Right ventricle myocardium inferior (tissue), 1 donor: ENCODE measurements at places on chromosomes 7 and 10.

DNA sequence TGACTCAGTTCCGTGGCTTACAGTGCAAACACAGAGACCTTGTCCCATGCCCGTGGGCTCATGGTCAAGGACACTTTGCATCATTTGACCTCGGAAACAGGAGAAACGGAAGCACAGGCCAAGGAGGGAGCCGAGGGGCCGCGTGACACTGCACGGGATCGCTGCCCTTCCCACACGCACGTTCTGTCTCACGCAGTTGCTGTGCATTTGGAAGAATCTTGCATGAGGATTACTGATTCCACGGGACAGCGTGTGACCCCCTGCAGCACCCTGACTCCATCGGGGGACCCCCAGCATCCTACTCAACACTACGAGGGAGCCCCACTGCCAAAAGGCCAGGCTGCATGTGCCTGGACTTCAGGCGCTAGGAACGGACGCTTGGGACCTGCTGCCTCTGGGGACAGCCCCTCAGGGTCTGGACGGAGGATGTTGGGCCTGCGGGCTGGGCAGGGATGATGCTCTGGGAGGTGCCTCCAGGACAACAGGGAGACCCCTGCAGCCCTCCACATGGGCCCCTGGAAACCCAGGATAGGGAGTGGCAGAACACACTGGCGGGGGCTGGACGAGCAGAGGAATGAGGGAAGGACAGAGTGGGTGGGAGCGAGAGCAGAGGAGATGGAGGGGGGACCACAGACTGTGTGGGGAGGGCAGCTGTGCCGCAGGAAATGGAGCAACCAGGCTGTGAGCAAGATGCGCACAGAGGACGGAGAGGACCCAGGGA lies 222.2 kb downstream of the DNAJB6 start:
- DNase-seq: peak; percentile 27

DNA sequence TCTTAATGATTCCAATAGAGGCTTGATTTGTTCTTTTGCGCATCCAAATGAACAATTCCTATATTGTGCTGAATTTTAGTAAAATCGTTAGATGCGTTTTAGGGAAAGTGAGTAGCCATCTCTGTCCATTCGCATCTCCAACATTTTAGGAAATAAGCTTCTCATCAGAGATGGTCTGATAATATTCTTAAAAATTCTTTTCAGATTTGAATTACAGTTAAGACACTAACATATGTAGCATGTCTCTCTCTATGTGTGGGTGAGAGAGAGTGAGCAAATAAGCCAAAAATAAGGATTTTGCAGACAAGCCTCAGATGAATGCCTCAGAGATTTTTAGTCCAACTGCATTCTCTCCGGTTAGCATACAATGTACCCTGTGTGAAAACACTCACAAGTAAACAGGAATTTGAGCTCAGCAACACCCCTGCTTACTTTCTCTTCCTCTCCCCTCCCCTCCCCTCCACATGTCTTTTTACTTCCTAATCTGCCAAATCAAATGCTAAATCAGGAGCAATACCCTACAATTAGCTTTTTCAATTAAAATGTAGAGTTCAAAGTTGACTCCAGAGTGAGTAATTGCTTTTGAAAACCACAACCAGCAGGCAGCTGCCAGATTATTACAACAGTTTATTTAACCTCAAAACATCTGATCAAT lies 354.4 kb downstream of the CRPPA start:
- DNase-seq: no peak

DNA sequence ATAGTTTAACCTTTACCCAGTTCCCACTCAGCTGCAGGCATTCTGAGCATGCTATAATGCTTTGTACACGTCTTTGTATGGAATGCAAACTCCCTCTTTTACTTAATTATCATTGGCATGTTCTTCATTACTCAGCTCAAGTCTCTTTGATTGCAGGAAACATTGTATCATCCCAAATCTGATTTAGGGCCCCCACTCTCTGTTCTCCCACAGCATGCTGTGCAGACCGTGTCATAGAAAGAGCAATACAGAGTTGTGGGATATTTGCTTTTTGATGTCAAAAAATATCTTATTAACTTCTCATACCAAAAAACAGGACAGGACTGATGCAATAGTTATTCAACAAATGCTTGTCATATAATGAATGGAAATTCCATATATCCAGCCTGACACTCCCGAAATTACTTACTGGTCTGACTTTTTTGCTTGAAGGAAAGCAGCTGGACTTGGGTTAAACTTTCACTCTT lies 1081.5 kb upstream of the C7orf33 start:
- DNase-seq: no peak

- no peak for DNase-seq
Measured at GRCh38 chr7:39044489-39044888, 66.8 kb downstream of the POU6F2 start.

DNA sequence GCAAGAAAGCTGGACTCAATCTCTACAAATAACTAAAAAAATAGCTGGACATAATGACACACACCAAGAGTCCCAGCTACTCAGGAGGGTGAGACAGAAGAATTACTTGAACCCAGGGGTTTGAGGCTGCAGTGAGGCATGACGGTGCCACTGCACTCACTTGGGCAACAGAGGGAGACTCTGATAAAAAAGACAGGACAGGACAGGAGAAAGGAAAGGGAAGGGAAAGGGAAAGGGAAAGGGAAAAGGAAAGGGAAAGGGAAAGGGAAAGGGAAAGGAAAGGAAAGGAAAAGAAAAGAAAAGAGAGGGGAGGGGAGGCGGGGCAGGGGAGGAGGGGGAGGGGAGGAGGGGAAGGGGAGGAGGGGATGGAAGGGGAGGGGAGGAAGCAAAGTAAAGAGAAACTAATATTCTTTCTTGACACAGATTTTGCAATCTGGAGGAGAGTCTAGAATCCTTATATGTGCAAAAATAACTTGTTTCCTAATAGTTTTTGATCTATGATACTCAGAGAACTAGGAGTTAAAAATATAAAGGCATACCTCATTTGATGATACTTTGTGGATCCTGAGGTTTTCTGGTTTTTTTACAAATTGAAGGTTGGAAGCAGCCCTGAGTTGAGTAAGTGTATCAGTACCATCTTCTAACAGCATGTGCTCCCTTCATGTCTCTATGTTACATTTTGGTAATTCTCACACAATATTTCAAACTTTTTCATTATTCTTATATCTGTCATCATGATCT lies 8.0 kb downstream of the SAR1A start:
- DNase-seq: no peak

- no peak for DNase-seq
Measured at GRCh38 chr7:112334366-112334765, 115.9 kb upstream of the IFRD1 start.

GRCh38 chr10:110865186-110865808 lies 6.4 kb upstream of the PDCD4 start:
- no peak for DNase-seq

DNA sequence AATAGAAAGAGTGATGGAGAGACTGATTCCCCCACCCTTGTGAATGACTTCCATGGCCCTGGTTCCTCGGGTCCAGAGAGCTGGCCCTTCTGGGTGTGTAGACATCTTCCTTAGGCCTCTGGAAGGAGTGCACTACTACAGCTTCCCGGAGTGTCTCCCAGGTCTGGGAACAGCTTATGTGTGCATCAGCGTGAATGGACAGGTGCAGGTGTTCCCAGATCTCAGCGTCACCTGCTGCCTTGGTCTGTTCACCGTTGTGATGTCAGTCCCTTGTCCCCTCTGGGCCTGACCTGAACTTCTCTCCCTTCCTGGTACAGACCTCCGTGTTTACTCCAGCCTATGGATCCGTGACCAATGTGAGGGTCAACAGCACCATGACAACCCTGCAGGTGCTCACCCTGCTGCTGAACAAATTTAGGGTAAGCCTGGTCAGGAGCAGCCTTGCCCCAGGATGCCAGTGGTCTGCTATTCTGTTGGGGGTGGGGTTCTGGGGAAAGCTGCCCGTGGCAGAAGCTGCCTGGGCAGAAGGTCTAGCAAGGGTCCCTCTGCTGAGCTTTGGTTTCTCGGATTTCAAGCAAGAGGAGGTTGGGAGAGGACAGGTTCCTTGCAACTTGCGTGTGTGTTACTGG lies 10.5 kb upstream of the DEPP1 start:
- DNase-seq: peak; percentile 50

DNA sequence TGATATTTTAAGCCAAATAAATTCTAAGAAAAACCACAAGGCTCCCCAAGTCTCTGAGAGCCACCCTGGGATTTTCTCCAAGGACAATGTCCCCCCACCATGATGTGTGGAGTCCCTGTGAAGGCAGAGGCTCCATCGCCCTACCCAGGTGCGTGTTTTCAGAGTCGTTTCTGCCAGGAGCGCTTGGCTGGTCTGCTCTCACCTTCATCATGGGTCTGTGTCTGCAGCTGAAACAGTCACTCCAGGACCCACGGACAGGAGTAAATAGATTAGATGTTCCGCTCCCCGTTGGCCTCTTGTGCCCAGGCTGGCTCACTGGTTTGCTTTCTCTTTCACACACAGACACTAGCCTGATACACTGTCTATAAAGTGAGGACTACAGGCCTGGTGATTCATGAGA lies 217.5 kb downstream of the SFMBT2 start:
- DNase-seq: no peak

DNA sequence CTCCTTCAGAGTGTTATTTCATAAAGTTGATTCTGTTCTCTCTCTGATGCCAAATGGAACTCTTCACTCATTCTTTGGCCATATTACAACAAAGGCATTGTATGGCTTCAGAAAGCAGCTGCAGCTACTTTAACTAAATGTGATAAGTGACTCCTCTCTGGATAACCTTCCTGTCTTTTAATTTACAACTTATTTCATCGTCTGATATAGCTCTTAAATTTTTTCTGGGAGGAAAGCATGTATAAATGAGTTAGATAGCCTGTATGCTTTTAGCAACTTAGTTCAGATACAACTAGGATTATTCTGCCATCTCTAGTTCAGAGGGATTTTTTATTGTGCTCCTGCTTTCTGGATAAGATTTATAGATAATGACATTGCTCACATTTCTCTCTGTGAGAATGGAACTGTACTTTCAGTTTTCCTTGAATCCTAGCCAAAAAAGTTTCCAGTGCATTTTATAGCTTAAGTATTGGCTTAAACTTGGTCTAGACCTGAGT lies 57.5 kb downstream of the KLHDC10 start:
- no peak for DNase-seq
